ENCODE measurements at places on chromosomes 3 and 15.
A peak's percentile ranks its signal among the peaks of the same experiment; 100 is the strongest.

- no peak for DNase-seq
Observed at GRCh38 chr3:191919491-191920026, 458.6 kb downstream of the PYDC2 start.

DNA sequence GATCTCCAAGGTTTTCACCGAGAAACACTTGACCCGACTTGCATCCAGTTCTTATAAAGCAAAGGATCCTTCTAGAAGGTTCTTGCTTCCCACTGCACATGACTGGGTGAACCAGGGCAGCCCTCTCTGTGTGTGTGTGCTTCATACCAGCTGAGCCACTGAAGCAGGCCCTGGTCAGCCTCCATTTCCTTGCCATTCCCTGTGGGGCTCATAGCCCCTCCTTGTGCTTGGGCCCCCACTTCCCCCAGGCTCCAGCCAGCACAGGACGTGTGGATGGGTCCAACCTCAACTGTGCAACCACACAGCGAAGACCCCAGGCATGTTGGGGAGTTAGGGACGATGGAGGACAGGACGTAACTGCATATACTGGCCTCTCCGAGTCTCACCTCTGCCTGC, 15.5 kb downstream of the KLF15 start:
- DNase-seq: peak; percentile 39

GRCh38 chr3:191549357-191549756, 88.4 kb downstream of the PYDC2 start:
- no peak for DNase-seq

DNA sequence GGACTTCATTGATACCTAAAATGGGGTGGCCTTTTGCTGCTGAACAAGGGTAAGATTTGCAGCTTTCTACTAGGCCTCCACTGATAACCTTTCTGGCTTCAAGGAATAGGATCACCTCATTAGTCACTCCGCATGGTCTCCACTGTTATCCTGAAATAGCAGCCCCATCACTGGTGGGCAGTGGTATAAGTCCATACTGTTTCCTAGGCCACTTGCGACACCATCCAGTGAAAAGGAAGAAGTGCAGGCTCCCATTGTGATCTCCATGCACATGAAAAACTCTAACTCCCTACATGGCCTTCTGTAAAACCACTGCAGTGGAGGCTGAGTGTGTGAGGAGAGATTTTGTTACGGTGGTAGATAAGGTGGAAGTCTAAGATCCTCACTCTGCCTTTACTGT, 1455.9 kb downstream of the SI start:
- DNase-seq: peak; percentile 83

GRCh38 chr3:65888196-65888595, 150.5 kb downstream of the MAGI1 start:
- no peak for DNase-seq

GRCh38 chr15:60392601-60392985, 5.2 kb downstream of the ANXA2 start:
- peak; percentile 68 for DNase-seq

- no peak for DNase-seq
Observed at GRCh38 chr3:172312001-172312400, 136.3 kb downstream of the GHSR start.

GRCh38 chr15:90563463-90563862, 33.7 kb downstream of the CRTC3 start:
- DNase-seq: no peak

- DNase-seq: peak; percentile 15
Observed at GRCh38 chr3:134054231-134054630, 24.5 kb upstream of the SLCO2A1 start.

GRCh38 chr3:189236352-189236751, 64.6 kb downstream of the TPRG1 start:
- DNase-seq: no peak

GRCh38 chr3:106399761-106400160, 530.9 kb upstream of the CBLB start:
- DNase-seq: no peak
